ENCODE measurements at places on chromosomes 5 and 9.

DNA sequence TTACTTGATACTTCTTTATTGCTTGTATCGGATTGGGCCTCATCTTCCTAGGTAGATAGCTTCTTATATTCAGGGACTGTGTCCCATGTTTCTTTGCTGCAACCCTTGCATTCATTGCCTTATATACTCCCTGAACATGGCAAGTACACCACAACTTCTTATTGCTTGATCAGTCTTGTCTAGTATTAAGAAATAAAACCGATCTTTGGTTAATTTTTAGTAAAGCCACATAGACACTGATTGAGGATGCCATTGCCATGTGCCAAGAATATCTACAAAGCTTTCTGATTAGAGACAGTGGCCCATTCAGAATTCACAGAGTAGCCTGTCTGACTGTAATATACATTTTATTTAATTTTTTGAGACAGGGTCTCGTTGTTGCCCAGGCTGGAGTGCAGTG lies 34.7 kb upstream of the ANKRD55 start:
- no peak for DNase-seq

GRCh38 chr5:138566792-138567191 lies 8.4 kb downstream of the HSPA9 start:
- DNase-seq, result no peak

GRCh38 chr5:75381456-75381855 lies 44.4 kb downstream of the HMGCR start:
- no peak for DNase-seq

DNA sequence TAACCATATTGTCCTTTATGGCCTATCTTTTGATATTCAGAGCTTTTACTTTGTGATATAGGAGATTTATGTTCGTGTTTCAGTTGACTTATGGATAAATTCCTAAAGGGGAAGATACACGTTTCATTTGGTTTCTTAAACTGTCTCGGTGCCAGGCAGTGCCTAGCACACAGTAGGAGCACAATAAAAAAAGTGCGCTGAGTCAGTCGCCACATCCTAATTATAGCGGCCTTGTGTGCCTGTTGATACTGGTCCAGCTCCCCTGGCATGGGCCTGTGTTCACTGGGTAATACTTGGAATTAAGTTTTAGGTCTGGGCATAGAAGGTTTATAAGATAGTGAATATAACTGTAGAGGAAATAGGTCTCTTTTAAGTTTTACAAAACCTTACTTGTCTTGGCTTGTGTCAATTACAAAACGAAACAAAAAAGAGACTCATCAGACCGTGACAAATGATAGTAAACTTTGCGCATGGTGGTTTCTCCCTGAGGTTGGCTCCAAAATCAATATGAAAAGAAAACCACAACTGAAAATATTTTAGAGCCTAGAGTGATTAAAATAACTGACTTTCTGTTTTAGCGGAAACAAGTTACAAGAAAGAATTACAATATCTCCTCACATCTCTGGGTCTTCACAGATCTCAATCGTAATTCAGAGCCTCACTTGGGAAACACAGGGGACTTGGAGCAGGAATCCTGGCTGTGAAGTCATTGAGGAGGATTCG lies 84.8 kb downstream of the MVB12B start:
- DNase-seq, result peak; percentile 57

GRCh38 chr5:142719836-142720370 lies 34.0 kb upstream of the FGF1 start:
- no peak for DNase-seq

GRCh38 chr5:168654211-168654721 lies 75.1 kb upstream of the PANK3 start:
- DNase-seq, result no peak

- DNase-seq, result peak; percentile 95
Measured at GRCh38 chr5:181243564-181244343, at the start of gene RACK1. RACK1 (minus strand) TSS chr5:181243906; CDS start chr5:181243800, 106 bp downstream.

- no peak for DNase-seq
Measured at GRCh38 chr5:114412510-114413171, 50.8 kb downstream of the KCNN2 start.

DNA sequence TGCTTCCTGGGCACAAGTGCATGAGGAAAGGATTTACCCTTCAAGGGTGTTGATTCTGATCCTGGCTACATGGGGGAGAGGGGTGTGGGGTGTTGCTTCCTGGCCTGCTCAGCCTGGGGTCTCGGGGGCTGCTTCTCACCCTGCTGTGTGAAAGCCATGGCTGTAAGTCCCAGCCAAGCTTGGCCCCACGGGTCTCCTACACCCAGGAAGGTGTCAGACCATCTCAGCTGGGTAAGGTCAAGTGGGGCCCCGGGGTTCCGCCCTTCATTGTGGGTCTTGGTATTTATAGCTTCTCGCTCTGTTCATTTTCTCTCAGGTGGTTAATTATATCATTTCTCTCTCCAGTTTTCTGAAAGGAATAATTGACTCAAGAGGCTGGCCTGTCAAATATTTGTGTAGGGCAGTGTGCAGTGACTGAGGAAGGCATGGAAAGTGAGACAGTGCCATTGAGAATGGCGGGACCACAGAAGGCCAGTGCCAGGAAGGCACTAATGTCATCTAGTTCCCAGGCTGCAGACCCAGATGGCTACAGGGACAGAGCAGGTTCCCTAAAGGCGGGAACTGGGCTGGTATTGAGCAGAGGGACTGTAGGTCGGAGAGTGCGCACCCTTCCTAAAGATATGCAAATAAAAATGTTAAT lies 126.0 kb downstream of the FOXD1 start:
- no peak for DNase-seq

DNA sequence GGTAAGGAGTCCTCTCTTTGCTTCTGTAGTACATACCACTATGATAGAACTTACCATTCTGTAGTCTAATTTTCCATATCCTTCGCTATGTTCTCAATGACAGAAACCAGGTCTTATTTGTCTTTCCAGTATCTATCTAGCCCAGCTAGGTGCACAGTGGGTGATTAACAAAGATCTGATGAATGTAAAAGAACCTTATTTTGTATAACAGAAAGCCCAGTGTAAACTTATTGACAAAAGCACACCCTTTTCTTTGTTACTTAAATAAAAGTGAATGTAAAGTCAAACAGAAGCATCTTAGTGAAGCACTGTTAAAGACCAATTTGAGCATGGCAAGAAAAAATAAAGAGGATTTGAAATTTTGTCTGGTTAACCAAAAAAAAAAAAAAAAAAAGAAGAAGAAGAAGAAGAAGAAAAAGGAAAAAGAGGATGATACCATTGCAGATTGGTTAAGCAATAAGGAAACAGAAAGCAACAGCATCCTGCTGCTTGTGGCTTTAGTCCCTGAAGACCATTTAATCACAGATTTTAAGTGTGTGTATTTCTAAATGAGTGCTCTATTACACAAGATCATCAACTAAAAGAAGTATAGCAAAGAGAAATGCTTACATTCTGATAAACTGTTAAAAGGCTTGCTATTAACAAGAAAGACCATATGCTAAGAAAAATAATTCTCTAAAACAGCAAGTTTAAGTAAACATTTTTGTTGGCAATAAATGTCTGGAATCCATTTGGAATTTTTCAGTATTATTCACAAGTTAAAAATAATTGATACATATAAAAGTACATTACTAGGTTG lies 21.2 kb downstream of the MEGF9 start:
- DNase-seq, result peak; percentile 11

- DNase-seq, result no peak
Measured at GRCh38 chr9:106920701-106921283, 57.8 kb downstream of the ZNF462 start.

GRCh38 chr5:35924950-35925722 lies 13.3 kb downstream of the CAPSL start:
- DNase-seq, result peak; percentile 63

- no peak for DNase-seq
Measured at GRCh38 chr5:179380211-179381035, 35.2 kb upstream of the ADAMTS2 start.

DNA sequence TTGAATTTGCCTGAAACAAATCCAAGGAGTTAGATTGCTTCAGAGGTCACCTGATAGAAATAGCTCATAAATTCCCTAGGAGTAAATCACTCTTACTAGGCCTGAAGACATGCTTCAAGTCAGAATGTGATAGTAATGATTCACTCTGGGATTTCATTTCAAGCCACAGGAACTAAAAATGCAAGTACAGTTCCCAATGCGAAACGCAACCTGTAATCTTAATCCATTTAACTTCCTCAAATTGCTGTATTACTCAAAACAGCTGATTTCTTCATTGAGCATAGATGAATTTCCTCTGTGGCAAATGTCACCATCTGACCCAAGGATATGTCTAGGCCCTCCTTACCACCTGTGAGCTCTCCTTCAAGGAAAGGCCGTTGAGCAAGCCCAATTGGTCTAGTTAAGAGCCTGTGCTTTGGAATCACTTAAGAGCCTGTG lies 32.1 kb upstream of the IL6ST start:
- DNase-seq, result no peak

GRCh38 chr9:3023449-3023848 lies 179.6 kb upstream of the PUM3 start:
- no peak for DNase-seq

- no peak for DNase-seq
Measured at GRCh38 chr9:133116346-133117231, 4.5 kb downstream of the RALGDS start.

GRCh38 chr9:99362321-99362720 lies 140.2 kb downstream of the SEC61B start:
- no peak for DNase-seq

GRCh38 chr9:80369641-80370040 lies 797.9 kb downstream of the TLE4 start:
- no peak for DNase-seq

GRCh38 chr9:131807144-131807983 lies 67.5 kb upstream of the RAPGEF1 start:
- DNase-seq, result no peak

GRCh38 chr9:4442806-4443205 lies 47.5 kb upstream of the SLC1A1 start:
- DNase-seq, result no peak

- no peak for DNase-seq
Measured at GRCh38 chr5:11322133-11322532, 561.1 kb upstream of the DAP start.

DNA sequence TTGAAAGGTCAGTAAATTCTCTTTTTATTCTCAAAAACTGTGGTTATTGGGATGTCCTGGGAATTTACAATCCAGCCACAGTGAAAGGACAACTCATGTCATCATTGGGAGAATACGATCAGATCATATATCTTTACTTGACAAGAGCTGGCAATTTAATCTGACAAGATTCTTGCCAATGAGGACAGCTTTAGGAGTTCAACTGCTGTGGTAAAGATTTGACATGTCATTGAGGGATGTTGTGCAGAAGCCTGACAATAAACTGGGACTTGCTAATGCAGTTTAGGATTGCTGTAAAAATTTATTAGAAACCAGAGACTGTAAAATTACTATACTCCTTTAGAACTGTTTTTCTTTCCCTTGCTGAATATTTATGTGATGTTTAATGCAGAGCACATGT lies 1131.0 kb downstream of the MAT2B start:
- no peak for DNase-seq

GRCh38 chr5:1523793-1524480 lies at the start of gene LPCAT1:
LPCAT1 (minus strand) TSS chr5:1523960; CDS start chr5:1523844, 116 bp downstream.
- DNase-seq, result peak; percentile 88

DNA sequence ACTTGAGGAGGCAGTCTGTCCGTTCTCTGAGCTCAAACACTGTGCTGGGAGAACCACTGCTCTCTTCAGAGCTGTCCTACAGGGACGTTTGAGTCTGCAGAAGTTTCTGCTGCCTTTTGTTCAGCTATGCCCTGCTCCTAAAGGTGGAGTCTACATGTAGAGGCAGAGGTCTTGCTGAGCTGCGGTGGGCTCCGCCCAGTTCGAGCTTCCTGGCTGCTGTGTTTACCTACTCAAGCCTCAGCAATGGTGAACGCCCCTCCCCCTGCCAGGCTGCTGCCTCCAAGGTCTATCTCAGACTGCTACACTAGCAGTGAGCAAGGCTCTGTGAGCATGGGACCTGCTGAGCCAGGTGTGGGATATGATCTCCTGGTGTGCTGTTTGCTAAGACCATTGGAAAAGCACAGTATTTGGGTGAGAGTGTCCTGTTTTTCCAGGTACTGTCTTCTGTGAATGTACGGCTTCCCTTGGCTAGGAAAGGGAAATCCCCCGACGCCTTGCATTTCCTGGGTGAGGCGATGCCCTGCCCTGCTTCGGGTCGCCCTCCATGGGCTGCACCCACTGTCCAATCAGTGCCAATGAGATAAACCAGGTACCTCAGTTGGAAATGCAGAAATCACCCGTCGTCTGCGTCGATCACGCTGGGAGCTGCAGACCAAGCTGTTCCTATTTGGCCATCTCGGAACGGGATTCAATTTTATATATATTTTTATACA lies 58.5 kb downstream of the CNTRL start:
- no peak for DNase-seq

- no peak for DNase-seq
Measured at GRCh38 chr9:93288891-93289883, 105.2 kb downstream of the WNK2 start.

DNA sequence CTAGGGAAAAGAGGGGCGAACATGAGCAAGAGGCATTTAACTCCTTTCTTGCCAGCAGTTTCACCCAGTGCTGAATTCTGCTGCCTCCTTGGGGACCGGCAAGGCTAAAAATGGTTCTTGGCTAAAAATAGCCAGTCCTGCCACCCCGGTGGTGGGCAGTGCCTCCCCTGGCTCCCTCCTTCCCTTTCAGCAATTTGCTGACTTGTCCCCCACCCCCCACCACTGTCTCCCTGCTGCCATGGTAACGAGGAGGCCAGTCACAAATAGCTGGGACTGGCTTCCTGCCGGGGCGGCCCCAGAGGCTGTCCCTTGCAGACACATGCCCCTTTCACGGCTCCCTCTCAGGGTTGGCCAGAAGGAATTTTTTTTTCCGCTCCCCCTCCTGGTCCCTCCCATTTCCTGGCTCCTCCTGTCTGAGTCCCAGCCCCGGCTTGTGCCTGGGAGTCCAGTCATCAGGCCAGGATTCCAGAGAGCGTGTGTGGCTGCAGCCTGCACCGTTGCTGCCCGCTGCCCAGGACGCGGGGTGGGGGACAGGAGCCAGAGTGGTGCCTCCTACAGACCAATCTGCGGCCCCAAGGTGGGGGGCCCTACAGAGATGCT lies 130.3 kb downstream of the RGS3 start:
- peak; percentile 48 for DNase-seq

- DNase-seq, result no peak
Measured at GRCh38 chr5:120257358-120257971, 206.6 kb upstream of the PRR16 start.

DNA sequence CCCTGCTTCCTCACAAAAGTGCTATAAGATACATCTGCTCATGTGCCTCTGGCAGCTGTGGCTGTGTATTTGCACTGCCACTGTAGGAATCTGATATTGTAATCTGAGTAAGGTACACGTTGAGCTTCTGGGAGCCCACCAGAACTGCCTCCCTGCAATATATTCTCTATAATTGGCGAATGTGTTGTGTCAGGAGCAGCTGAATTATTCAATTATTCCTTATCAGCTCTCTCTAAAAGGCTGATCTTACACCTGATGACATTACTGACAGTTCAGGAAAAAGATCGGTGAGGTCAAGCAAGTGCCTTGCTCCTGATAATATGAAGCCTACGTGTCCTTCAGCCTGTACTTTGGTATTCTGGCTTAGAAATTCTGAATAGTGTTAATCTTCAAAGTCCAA lies 1015.0 kb downstream of the CDH9 start:
- no peak for DNase-seq

GRCh38 chr5:110900829-110901228 lies 162.0 kb downstream of the SLC25A46 start:
- peak; percentile 11 for DNase-seq

All from NAMALWA (cell line).